T-helper 2 cell treated with Interferon-gamma antibody and Interleukin-4, amounts not matched to agents 5 μg/mL and 100 μg/mL, for 36 hours (primary cell): ENCODE measurements at places on chromosomes 4 and X.

- DNase-seq: no peak
Measured at GRCh38 chrX:6226596-6227452, 1.8 kb downstream of the NLGN4X start.

GRCh38 chr4:188536826-188537225 is 397.6 kb downstream of the TRIML1 start:
- DNase-seq: no peak

DNA sequence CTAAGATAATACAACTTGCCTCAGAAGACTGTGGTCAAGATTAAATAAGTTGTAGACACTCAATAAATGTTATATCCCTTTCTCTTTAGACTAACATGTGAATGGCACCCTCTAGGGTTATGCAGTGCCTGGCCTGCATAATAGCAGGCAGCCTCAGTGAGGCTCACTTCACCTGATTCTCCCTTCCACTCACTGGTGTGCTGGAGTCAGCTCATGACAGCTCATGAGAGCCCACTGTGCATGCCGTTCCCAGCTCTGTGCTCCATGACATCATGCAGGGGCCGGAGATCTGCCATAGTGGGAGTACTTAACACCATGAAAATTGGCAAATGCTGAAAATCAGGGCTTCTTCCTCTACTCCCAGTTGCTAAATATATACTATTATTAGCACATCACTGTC is 64.5 kb downstream of the TEC start:
- DNase-seq: no peak

DNA sequence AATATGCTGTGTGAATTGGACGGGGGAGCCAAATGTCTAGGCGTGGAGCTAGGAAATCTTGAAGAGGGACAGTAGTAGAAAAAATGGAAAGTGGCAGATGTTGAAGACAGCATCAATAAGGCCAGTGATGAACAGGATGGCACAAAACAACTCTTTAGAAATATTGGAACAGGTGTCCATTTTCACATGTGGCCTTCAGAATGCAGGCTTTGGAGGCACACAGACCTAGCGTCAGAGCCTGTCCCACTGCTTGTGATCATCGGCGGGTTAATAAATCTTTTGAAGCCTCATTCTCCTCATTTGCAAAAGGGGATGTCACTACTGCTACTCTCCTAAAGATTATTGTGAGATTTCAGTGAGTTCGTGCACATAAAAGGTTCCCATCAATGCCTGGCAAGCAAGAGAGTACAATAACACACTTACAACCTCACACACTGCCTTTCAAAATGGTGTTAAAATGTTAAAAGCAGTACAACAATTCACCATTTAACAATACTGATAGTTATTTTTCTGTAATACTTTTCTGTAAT is 2.4 kb downstream of the PDLIM3 start:
- no peak for DNase-seq

GRCh38 chrX:147478899-147479298 is 432.8 kb upstream of the FMR1 start:
- DNase-seq: no peak

DNA sequence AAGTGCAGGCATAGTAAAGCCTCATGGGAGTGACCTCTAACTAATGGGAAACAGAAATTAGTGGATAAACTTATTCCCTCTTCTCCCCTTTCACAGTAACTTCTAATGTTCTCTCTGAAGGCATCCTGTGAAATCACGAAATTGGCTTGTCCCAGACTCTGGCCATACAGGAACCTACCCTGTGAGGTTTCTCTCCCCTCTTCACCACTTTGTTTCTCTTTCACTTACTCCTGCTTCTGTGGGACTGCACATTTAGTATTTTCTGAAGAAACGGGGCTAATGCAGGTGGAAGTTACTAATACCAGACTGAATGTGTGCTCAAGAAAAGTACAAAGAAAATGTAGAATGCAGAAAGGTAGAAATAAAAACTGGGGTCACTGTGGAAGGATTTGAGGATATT is 20.0 kb downstream of the ZNF330 start:
- no peak for DNase-seq
